ENCODE measurements at places on chromosomes 1 and 21.

- DNase-seq, result no peak
Measured at GRCh38 chr21:42699196-42699595, 45.8 kb downstream of the PDE9A start.

GRCh38 chr1:245859493-245860114 lies 647.5 kb downstream of the SMYD3 start:
- no peak for DNase-seq

DNA sequence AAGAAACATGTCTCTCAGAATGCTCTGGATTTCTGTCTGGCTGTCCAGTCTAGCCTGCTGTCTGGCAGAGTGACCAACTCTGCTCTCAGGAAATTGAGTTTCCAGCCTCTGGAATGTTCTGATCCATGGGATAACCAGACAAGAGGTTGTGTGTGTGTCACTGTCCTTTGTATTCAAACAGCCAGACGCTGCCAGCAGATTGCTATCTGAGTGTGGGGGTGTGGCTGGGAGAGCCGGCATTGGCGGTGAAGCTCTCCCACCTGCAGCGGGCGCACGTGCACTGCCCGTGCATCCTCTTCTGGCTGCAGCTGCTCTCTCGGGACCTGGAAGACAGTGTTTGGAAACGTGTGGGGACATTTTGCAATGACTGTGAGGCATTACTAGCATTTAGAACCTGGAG lies 26.1 kb downstream of the PKP1 start:
- no peak for DNase-seq

DNA sequence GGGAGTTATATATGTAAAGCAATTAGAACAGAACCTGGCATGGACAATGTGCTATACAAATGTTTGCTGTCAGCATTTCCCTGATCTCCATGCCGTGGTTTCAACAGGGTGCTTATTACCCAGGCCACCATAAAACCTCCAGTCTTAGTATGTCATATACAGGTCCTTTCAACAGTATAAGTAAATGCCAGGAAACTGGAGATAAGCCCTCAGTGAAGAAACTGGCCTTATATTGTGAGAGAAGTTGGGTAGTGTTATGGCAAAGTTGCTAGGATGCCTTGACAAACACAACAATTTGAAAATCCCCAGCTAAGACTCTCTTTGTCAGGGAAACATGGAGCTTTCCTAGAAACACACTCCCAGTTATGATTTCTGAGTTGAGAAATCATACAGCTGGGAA lies 850.2 kb upstream of the ADAMTS5 start:
- no peak for DNase-seq

DNA sequence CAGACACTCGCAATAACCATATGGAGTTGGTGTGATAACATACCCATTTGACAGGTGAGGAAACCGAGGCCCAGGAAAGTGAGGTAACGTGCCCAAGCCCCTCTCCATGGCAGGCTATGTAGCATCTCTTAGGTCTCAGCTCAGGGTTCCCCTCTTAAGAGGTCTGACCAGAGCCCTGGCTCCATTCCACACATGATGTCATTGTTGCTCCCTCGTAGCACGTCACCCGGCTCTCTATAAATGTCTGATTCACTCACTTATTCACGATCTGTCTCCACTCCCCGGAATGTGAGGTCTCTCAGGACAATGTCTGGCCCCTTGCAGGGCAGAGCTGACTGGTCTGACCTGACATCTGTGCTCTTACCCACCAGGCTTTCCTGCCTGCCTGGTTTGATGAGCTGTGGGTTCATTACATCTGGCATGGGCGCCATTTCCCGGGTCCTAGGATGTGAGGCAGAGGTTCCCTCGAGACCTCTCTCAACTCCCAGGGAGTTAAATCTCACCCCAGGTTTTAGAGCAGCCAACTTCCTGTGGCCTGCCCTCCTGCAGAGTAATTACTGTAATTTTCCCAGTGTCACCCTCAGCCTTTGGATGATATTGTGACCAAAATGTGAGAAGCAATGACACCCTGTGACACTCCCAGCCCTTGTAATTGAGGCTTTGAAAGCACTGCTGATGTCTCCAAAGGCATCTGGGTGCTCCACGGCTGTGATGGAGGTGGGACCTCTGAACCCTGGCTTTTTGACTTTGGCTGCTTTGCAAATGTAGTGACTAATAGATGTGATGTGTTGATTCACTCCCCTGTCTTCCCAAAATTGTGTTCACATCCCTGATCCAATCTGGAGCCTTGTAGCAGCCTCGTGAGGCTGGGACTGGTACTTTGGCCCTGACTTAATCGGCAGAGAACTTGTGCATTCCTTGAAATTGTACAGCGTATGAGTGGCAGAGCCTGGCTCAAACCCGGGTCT lies 10.6 kb downstream of the ACTL8 start:
- no peak for DNase-seq

DNA sequence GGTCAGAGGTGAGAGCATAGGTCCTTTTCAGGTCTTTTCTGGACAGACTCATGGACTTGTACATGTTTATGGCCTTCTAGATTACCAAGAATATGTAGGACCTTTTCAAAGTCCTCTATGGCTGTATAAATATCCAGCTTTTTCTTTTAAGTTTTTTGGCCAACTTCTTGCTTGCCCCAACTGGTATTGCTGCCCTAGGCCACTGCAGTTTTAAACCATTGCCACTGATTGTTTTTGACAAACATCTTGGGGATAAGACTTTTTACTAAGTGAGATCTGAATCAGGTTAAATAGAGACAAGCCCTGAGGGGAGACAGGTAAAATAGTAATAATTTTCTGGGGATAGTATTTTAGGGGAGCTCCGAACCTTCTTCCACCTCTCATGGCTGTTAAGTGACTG lies 14.8 kb upstream of the DDR2 start:
- DNase-seq, result no peak

DNA sequence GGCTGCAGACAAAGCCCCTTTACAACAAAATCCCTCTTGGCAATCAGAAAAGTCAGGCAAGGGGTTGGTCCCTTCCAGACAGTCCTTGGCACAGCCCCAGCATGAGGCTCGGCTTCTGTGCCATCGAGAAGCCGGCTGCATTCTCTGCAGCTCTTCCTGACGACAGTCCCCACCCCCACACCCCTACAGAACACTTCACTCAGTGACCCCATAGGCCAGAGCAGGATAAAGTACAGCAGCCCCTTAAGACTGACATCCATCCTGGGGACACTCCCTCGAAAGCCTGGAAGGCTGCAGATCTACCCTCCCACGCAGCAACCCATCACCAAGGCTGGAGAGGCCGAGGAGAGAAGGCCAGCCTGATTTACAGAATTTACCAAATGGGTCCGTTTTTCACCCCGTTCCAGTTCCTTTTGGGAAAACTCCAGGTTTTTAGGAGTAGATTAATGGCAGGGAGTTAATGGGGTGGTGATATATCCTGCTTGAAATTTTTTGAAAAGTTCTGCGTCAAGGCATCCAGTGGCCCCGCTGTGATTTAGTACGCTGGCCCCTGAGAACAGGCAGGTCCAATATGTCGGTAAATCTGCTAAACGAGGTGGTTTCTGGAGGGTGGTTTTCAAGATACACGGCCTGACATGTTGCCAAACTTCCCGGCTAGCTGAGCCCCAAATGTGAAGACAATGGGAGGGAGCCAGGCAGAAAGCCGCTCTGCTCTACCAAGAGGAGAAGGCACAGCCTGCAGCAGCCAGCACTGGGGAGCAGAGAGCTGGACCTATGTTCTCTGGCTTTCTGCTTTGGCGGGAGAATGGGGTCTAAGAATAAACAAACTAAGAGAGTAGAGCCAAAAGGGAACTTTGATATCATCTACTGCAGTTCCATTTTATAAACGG lies 81.7 kb downstream of the SSBP3 start:
- DNase-seq, result no peak
